ENCODE measurements at places on chromosomes 11 and 22.

DNA sequence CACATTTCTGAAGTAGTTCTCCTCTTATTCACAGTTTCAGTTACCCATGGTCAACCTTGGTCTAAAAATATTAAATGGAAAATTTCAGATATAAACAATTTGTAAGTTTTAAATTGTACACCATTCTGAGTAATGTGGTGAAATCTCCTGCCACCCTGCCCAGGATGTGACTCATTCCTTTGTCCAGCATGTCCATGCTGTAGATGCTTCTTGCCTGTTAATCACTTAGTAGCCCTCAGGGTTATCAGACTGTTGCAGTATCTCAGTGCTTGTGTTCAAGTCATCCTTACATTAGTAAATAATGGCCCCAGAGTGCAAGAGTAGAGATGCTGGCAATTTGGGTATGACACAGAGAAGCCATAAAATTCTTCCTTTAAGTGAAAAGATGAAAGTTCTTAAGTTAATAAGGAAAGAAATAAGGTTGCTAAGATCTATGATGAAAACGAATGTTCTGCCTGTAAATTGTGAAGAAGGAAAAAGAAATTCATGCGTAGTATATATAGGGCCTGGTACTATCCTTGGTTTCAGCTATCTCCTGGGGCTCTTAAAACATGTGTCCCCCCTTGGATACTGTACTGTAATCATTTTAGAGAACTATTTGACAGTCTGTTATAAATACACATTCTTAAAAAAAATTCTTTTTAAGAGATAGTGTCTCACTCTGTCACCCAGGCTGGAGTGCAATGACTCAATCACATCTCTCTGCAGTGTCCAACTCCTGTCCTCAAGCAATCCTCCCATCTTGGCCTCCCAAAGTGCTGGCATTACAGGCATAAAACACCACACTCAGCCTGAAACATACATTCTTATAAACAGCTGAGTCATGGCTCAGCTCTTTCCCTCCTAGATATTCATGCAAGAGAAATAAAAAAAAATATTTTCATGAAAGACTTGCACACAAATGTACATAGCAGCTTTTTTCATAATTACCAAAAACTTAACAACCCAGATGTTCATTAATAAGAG lies 31.3 kb downstream of the MTNR1B start:
- DNase-seq = no peak

- no peak for DNase-seq
Observed at GRCh38 chr11:126186025-126186698, 25.3 kb downstream of the RPUSD4 start.

GRCh38 chr11:102555091-102555490 lies 24.5 kb upstream of the MMP7 start:
- DNase-seq = no peak

DNA sequence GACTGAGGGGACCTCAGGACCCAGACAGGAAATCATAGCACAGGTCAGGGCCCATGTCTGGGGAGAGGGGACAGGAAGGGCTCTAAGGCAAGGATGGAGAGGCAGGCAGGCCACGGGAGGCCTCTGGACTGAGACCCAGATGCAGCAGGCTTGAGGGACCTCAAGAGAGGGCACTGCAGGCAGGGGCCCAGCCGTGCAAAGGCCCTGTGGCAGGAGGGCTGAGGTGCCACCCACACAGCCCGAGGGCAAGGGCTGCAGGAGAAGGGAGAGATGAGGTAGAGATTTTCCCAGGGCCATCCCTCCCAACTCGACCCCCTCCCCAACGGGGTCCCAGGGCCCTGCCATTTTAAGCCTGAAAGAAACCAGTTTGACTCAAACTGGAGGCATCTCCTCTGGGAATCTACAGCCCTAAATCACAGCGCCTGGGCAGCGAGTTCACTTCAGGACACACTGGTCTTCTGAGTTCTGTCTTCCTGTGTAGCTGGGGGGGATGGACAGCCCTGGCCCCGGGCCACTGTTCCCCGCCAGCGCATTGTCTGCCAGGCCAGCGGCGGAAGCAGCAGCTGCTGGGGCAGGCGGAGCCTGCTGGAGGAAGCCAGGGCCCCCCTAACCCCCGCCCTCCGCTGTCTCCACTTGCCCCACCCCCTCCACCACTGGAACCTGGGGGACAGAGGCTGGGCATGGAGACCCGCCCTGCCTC lies 20.3 kb upstream of the WNT7B start:
- DNase-seq = peak; percentile 96

DNA sequence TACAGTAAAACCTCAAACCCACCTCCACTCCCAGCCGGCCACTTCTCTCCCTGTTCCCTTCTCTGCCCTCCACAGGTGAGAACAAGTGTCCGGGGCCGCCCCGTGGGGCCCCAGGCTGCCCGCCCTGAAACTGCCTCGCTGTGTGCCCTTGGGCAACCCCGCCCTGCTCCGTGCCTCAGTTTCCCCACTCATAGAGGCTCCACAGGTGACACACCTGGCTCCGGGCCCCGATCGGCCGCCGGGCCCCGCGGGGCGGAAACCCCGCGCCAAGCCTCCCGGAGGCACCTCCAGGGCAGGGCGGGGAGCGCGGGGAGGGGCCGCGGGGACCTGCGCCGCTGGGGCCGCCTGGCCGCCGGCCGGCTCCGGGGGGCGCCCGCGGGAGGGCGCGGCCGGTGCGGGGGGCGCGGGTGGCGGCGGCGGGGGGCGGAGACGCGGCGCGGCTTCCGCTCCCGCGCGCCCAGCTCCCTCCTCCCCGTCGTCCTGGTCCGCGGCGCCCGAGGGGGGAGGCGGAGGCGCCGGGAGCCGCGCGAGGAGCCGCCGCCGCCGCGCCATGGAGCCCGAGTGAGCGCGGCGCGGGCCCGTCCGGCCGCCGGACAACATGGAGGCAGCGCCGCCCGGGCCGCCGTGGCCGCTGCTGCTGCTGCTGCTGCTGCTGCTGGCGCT lies at the start of gene LRP5:
TSS of gene LRP5 (plus strand) at position 475 of the 663 bp plus-strand sequence. CDS start at position 599, 124 bp downstream.
- DNase-seq = no peak

DNA sequence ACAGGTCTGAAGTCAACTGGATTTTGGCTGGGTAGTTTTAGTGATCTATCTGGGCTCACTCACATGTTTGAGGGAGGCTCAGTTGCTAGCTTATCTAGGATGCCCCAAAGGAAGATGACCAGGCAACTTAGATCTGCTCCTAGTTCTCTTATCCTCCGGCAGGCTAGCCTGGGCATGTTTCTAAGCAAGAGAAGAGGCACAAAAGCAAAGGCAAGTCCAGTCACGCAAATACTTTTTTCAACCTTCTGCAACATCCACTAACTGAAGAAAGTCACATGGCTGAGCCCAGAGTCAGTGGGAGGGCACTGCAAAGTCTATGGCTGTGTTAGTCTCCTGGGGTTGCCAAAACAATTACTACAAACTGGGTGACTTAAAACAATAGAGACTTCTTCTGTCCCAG lies 32.9 kb upstream of the FSHB start:
- no peak for DNase-seq

- no peak for DNase-seq
Observed at GRCh38 chr11:67437082-67437808, at the start of gene PTPRCAP. TSS of gene PTPRCAP (minus strand) at chr11:67437682. CDS start at chr11:67437619, 63 bp downstream.

- no peak for DNase-seq
Observed at GRCh38 chr11:125105926-125106325, 5.5 kb downstream of the TMEM218 start.

- no peak for DNase-seq
Observed at GRCh38 chr11:9530020-9530621, 43.3 kb upstream of the WEE1 start.

- no peak for DNase-seq
Observed at GRCh38 chr11:132972565-132972964, 559.7 kb downstream of the OPCML start.

GRCh38 chr22:25193548-25193947 lies 6.1 kb upstream of the CRYBB3 start:
- DNase-seq = no peak

- no peak for DNase-seq
Observed at GRCh38 chr22:39967103-39967829, 7.1 kb downstream of the TMA7B start.

DNA sequence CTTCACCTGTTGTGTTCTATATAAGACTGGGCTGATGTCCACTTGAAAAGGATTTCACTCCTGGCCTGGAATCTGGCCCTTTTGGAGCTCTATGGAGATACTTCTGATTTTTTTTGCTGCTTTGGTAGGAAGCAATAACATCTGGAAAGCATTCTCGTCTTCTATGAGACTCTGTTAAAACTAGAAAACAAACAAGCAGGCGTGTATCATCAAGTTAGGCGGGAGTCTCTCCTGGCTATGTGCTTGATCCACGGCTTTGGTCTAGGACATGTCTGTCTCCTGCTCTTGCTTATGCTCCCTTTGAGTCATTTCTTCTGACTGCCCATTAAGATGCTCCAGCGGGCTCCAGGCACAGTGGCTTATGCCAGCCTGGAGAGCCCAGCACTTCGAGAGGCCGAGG lies 121.4 kb upstream of the TTC12 start:
- no peak for DNase-seq

GRCh38 chr22:36999463-36999862 lies 19.8 kb downstream of the TST start:
- DNase-seq = no peak

DNA sequence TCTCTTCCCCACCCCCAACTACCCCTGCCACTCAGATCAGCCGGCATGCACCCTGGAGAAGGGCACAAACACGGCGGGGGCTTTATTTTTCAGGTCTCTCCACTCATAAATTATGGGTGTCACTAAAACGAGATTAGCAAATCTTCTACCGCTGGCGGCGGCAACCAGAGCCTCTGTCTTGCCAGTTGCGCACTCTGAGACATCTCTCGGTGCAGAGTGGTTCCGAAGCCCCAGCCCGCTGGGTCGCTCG lies 125.3 kb upstream of the C11orf58 start:
- no peak for DNase-seq

DNA sequence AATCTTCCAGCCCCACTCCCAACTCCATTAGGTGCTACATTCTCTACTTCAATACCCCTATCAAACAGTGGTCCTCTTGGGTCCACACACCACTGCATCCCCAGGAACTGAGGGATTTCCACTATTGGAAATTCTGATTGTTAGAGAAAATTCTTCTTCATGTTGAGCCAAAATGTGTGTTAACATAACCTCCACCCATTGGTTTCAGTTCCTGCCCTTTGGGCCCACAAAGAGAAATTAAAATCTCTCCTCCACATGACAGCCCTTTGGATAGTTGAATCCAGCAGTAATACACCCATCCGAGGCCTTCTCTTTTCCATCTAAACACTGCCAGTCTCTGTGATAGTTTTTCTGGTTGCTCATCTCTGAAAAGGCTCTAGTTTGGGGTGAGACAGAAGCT lies 2.1 kb downstream of the VSIG2 start:
- no peak for DNase-seq

- DNase-seq = no peak
Observed at GRCh38 chr11:46499821-46500220, 94.0 kb downstream of the AMBRA1 start.

- DNase-seq = no peak
Observed at GRCh38 chr11:19912958-19913892, 200.6 kb downstream of the NAV2 start.

- DNase-seq = no peak
Observed at GRCh38 chr11:116233561-116233960, 539.2 kb downstream of the BUD13 start.

GRCh38 chr11:63641727-63642126 lies 27.5 kb upstream of the PLAAT3 start:
- DNase-seq = no peak

- DNase-seq = no peak
Observed at GRCh38 chr11:14567064-14567651, 47.0 kb upstream of the PSMA1 start.

DNA sequence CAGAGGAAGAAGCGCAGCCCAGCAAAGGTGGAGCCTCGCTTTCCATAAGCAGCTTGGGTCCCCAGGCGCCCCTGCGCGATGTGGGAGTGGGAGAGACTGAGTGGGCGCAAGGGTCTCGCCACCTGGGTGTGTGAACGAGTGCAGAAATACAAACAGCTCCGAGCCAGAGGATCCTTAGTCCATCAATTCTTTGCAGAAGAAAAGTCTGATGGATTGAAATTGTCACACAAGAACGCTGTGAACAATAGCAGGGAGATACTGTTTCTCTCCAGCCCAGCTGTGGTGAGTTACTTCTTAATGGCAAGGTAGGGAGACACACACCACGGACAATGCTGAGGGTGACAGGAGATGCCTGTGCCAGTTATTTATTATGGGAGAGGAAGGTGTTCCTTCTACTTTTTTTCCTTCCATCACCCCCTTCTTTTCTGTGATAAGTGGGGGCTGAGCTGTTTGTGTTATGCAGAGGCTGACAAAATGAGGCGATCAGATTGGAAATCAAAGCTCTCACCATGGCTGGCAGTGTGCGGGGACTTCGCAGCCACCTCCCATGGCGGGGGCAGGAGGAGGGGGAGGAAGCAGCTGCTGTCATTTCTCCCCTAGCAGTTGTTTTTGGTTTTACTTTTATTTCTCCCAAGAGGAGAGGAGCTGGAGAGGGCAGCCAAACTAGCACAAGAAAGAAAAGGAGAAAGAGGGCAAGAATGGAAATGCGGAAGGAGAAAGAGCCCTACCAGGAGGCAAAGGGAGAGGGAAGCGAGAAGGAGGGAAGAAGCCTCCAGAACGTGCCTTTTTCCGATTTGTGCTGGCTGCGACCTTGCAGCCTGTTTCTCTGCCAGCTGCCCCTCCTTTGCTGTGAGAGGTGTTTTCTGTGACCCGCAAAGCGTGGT lies 755.8 kb downstream of the NTM start:
- DNase-seq = peak; percentile 73

DNA sequence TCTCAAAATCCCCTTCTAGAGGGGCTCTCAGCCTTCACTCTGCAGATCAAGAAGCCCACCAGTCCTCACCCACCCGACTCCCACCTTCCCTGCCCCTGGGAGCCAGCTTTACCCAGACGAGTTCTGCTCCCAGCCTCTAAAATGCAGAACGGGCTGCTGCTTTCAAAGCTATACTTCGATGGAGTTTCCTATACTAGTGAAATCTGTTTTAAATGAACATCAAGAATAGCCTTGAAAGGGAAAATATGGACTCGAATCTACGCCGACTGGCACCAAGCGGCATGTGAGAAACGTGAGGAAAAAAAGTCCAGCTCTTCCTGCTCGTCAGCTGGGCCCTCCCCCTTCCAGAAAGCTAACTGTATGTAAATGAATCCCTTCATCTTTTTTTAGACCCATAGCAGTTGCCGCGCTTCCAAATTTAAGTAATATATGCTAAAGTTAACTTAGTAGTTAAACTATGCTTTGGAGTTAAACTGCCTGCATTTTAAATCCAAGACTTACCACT lies 211.7 kb downstream of the NTM start:
- DNase-seq = no peak

DNA sequence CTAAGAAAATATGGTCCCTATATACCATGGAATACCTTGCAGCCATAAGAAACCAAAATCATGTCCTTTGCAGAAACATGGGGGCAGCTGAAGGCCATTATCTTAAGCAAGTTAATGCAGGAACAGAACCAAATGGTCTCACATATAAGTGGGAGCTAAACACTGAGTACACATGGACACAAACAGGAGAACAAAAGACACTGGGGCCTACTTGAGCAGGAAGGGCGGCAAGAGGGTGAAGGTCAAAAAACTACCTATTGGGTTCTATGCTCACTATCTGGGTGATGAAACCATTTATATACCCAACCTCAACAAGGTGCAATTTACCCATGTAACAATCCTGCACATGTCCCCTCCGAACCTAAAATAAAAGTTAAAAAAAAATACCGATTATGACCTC lies 22.5 kb downstream of the GAS2 start:
- no peak for DNase-seq

- DNase-seq = no peak
Observed at GRCh38 chr11:77879218-77879617, 58.3 kb downstream of the AAMDC start.
